ENCODE measurements at places on chromosomes 3 and 15. TPM values are rescaled to one million over a fixed set of nuclear protein-coding genes. Genes with fewer than 3 reads are reported as not detected.

- DNase-seq: no peak
These were observed 58.3 kb upstream of the SLC4A7 start for GRCh38 chr3:27542476-27542875.

DNA sequence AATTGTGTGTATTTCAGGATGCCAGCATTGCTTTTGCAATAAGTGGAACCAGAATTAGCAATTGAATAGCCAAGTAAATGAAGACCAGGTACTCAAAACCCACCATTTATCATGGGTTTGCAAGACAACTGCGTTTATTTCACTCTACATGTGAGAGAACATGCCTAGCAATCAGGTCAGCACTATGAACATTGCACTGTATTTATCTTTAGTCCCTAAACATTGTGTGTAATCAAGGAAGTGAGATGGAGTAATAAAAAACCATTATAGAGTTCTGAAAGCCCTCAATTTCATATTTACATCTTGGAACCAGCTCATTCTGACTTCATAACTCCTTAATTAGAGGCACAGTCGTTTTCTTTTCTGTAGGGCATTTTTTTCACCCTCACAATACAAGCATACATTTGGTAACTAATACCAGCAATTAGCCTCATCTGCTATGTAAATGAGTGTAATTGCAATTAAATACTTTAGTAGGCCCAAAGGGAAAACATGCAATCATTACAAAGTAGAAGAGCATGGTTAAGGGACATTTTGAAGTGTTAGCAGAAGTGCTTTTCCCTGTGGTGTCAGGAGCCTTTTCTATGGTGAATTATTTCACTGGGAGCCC lies 153.1 kb upstream of the DPH6 start:
- DNase-seq: no peak

- no peak for DNase-seq
These were observed 85.3 kb upstream of the MBNL1 start for GRCh38 chr3:152183473-152183872.

DNA sequence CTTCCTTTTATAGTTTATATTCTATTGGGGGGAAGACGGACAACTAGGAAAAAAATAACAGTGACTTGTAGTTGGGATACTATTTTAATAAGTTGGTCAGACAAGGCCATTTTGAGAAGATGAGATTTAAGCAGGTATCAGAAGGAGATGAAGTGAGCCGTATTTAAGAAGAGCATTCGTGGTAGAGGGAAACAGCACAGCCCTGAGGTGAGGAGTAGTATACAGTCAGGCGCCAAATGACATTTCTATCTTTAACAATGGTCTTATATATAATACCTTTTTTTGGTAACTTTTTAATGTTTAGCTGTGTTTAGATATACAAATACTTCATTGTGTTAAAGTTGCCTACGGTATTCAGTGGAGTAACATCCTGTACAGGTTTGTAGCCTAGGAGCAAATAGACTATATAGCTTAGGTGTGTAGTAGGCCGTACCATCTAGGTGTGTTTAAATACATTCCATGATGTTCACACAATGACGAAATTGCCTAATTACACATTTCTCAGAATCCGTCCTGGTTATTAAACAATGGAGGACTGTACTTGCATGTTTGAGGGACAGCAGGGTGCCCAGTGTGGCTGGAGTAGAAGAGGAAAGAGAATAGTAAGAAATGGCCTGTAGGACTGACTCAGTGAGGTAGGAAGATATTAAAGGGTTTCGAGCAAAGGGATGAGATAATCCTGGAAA lies 1.6 kb downstream of the NKTR start:
- DNase-seq: no peak

DNA sequence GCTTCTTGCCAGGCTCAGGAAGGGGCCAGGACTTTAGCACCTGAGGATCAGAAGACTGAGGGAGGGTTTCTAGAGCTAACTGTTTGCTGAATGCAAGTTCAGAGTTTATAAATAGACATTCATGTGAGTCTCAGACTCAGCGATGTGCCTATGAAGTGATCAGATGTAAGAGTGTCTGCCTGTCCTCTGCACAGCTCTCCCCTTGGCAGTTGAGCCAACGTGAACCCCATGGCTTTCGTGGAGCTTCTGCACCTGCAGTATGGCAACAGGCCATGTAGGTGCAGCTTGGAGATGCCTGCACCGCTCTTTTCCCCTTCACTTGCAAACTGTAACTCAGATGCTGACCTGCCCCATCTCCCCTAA lies 141.9 kb downstream of the CHDH start:
- no peak for DNase-seq

Gene PGBD4
- total RNA-seq: 3.9 TPM
